Femur (tissue), 1 donor: ENCODE measurements at places on chromosomes 16 and 17.

GRCh38 chr17:51722994-51723393 lies 435.5 kb downstream of the CA10 start:
- no peak for DNase-seq

DNA sequence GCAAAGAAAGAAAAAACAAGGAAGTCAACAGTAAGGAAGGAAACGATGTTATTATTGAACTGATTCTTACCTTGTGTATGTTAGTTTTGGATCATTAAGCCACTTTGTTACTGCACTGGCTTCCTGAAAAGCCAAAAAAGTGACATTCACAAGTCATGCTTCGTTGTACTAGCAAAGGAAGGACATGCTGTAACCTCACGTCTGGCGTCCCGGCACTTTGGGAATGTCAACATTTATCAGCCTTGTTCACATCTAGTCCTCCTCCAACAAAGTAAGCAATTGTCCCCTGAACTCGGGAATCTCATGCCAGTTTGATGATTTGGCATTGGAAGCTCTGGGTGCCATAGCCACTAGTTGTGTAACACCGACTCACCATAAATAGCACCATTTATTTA lies 731 bp upstream of the MKS1 start:
- no peak for DNase-seq

DNA sequence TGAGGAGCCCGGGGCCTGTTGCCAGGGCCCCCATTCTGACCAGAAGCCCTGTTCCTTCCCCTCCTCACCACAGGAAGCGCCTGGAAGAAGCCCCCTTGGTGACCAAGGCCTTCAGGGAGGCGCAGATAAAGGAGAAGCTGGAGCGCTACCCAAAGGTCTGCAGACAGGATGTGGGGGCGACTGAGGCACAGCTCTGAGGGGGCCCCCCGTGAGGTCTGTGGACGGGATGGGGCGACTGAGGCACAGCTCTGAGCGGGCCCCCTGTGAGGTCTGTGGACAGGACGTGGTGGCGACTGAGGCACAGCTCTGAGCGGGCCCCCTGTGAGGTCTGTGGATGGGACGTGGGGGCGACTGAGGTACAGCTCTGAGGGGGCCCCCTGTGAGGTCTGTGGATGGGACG lies 13.3 kb downstream of the CENPX start:
- no peak for DNase-seq

- no peak for DNase-seq
Measured at GRCh38 chr17:37081287-37081686, 132.5 kb downstream of the AATF start.

- no peak for DNase-seq
Measured at GRCh38 chr17:28686296-28686695, 24.3 kb downstream of the SUPT6H start.
